ENCODE measurements at places on chromosomes 6 and 20. TPM values are rescaled to one million over a fixed set of nuclear protein-coding genes. Genes with fewer than 3 reads are reported as not detected.

SH3BGRL2 gene
- polyA plus RNA-seq: 0.46 TPM

KHDC1L gene
- not detected for polyA plus RNA-seq

DXO gene
- 16.2 TPM for polyA plus RNA-seq

SLC4A11 gene
- not detected for polyA plus RNA-seq

IL17F gene
- not detected for polyA plus RNA-seq

PRRT1 gene
- polyA plus RNA-seq: not detected

LEMD2 gene
- polyA plus RNA-seq: 37.7 TPM

NCOA6 gene
- polyA plus RNA-seq: 10.8 TPM

PTCRA gene
- polyA plus RNA-seq: 1.0 TPM

MDC1 gene
- polyA plus RNA-seq: 4.6 TPM

IL20RA gene
- polyA plus RNA-seq: not detected

DYNLT1 gene
- polyA plus RNA-seq: 48.6 TPM

ZBTB9 gene
- polyA plus RNA-seq: 9.0 TPM

C6orf58 gene
- not detected for polyA plus RNA-seq

HLA-G gene
- 3.5 TPM for polyA plus RNA-seq

GPR6 gene
- not detected for polyA plus RNA-seq

ACTL10 gene
- 12.0 TPM for polyA plus RNA-seq

ABHD16B gene
- 0.19 TPM for polyA plus RNA-seq

MRPS26 gene
- 84.4 TPM for polyA plus RNA-seq

LY86 gene
- polyA plus RNA-seq: 394 TPM

RCAN2 gene
- not detected for polyA plus RNA-seq

ULBP3 gene
- polyA plus RNA-seq: 1.1 TPM

RGS19 gene
- 202 TPM for polyA plus RNA-seq

SPDEF gene
- polyA plus RNA-seq: not detected

TSBP1 gene
- 0.13 TPM for polyA plus RNA-seq

PKIB gene
- not detected for polyA plus RNA-seq

TBC1D32 gene
- polyA plus RNA-seq: 4.2 TPM

BYSL gene
- 9.6 TPM for polyA plus RNA-seq

SIRPD gene
- polyA plus RNA-seq: not detected

PNLDC1 gene
- 0.89 TPM for polyA plus RNA-seq

LY6G5C gene
- 3.2 TPM for polyA plus RNA-seq

FUCA2 gene
- 15.4 TPM for polyA plus RNA-seq

MAPK13 gene
- 47.1 TPM for polyA plus RNA-seq

SSTR4 gene
- polyA plus RNA-seq: not detected

CD93 gene
- polyA plus RNA-seq: not detected

EYS gene
- polyA plus RNA-seq: 0.04 TPM

AAR2 gene
- 30.8 TPM for polyA plus RNA-seq

UFL1 gene
- 16.8 TPM for polyA plus RNA-seq

HSPA12B gene
- polyA plus RNA-seq: not detected

SAMD5 gene
- not detected for polyA plus RNA-seq

PNRC1 gene
- polyA plus RNA-seq: 796 TPM

PXMP4 gene
- 16.2 TPM for polyA plus RNA-seq

EPB41L1 gene
- 0.83 TPM for polyA plus RNA-seq

COL21A1 gene
- polyA plus RNA-seq: not detected

TRIM10 gene
- polyA plus RNA-seq: not detected

SOX18 gene
- polyA plus RNA-seq: not detected

RIPPLY2 gene
- polyA plus RNA-seq: not detected

REM1 gene
- polyA plus RNA-seq: not detected

NMBR gene
- polyA plus RNA-seq: not detected

PRICKLE4 gene
- not detected for polyA plus RNA-seq

PKHD1 gene
- not detected for polyA plus RNA-seq

SLC44A4 gene
- not detected for polyA plus RNA-seq

All from IgD-negative memory B cell (primary cell).